Upper lobe of right lung (tissue), 1 donor: ENCODE measurements at places on chromosomes 13 and 19. TPM values are rescaled to one million over a fixed set of nuclear protein-coding genes. Genes with fewer than 3 reads are reported as not detected.

NFIX gene
- 168 TPM for total RNA-seq

ZSCAN22 gene
- 4.0 TPM for total RNA-seq

SAMD1 gene
- 45.9 TPM for total RNA-seq

PTH2 gene
- not detected for total RNA-seq

C19orf38 gene
- 7.4 TPM for total RNA-seq

NECTIN2 gene
- 108 TPM for total RNA-seq

TMEM147 gene
- 77.7 TPM for total RNA-seq

ZNF99 gene
- 0.09 TPM for total RNA-seq

CEACAM4 gene
- 4.6 TPM for total RNA-seq

SULT2A1 gene
- total RNA-seq = not detected

TLE2 gene
- total RNA-seq = 58.6 TPM

ZNF266 gene
- 24.5 TPM for total RNA-seq

AMER2 gene
- not detected for total RNA-seq

CD79A gene
- total RNA-seq = 1.4 TPM

FBN3 gene
- 8.5 TPM for total RNA-seq

TEX26 gene
- not detected for total RNA-seq

IZUMO2 gene
- not detected for total RNA-seq

ZNF442 gene
- total RNA-seq = 5.1 TPM

ZNF77 gene
- 4.2 TPM for total RNA-seq

KLK8 gene
- total RNA-seq = not detected

DAZAP1 gene
- total RNA-seq = 98.7 TPM

NLRP4 gene
- not detected for total RNA-seq

SUPT20H gene
- total RNA-seq = 60.3 TPM

ERCC5 gene
- total RNA-seq = 50.7 TPM

CEACAM3 gene
- total RNA-seq = 1.2 TPM

PSG3 gene
- not detected for total RNA-seq

ZNF541 gene
- total RNA-seq = 0.26 TPM

S1PR5 gene
- 2.1 TPM for total RNA-seq

KIR2DL3 gene
- total RNA-seq = not detected

SMIM24 gene
- total RNA-seq = not detected

FXYD1 gene
- 67.6 TPM for total RNA-seq

ZNF714 gene
- total RNA-seq = 5.9 TPM

HCN2 gene
- 0.52 TPM for total RNA-seq

FCAR gene
- total RNA-seq = 3.2 TPM

POSTN gene
- total RNA-seq = 96.9 TPM

RRAS gene
- total RNA-seq = 138 TPM

EPS8L1 gene
- total RNA-seq = 35.6 TPM

ZNF69 gene
- 12.2 TPM for total RNA-seq

C19orf18 gene
- 0.90 TPM for total RNA-seq

CEACAM16 gene
- total RNA-seq = not detected

ACER1 gene
- not detected for total RNA-seq

SBNO2 gene
- 125 TPM for total RNA-seq
